NCI-H524 (cell line): ENCODE measurements at places on chromosomes 3 and 15.

GRCh38 chr3:186277268-186277909 lies 84.6 kb downstream of the DGKG start:
- no peak for DNase-seq

DNA sequence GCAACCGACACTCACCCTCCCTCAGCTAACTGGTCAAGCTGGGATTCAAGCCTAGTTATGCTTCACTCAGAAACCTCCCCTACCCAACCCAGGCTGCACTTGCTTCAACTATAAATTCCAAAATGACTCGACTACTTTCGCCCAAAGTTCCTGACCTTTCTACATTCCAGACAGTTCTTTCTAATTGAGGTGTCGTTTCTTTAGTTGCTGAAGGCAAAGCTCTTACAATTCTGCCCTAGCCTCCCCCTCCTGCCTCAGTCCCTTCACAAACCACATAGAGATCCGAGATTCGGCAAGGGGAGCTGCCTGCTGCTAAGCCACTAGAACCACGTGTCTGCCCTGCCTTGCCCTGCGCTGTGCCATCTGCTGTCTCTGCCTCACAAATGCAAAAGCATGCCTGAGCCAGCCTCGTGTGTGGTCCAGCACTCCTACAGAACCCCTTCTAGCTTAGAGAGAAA lies 74.7 kb upstream of the SH3GL3 start:
- peak; percentile 93 for DNase-seq

- DNase-seq = no peak
Observed at GRCh38 chr15:61237400-61237799, 8.3 kb upstream of the RORA start.

DNA sequence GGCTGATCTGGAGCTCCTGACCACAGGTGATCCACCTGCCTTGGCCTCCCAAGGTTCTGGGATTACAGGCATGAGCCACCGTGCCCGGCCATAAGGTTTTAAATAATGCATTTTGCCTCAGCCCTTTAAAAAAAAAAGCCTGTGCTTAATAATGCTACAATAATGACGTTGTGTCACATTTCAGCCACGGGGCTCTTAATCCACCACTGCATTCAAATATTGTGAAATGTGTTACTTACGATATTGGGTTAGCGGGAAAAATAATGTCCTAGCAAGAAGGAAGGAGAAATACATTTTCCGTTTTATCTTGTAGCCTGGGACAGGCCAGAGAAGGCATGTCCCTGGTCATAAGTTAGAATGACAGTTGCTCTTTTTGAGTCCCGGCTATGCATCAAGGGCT lies 17.6 kb downstream of the PAQR5 start:
- DNase-seq = no peak

DNA sequence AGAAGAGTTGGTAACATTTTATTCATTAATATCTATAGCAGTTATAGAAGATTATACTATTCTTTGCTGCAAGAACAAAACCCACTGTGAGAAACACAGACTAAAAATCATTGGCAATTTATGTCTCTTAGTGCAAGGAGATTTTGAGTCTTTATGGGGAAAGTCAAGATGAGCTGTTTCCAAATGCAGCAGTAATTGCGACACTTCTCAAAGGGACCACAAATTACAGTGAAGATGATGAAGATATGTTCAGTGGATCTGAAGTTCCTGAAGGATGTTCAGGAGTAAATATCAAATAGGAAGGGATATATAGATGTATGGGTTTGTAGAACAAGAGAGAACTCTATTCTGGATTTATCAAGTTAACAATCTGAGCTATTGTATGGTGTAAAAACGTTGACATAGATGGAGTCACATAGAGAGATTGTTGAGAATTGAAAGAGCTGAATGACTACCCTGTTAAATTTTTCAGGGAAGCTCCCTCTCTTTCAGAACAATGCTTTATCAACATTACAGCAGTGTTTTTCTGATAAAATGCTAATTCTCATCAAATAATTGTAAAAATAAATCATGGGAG lies 71.8 kb downstream of the DTWD1 start:
- no peak for DNase-seq

GRCh38 chr3:42771271-42771670 lies 1.8 kb downstream of the CCDC13 start:
- DNase-seq = no peak

- no peak for DNase-seq
Observed at GRCh38 chr3:49911611-49912010, 7.9 kb upstream of the MST1R start.

DNA sequence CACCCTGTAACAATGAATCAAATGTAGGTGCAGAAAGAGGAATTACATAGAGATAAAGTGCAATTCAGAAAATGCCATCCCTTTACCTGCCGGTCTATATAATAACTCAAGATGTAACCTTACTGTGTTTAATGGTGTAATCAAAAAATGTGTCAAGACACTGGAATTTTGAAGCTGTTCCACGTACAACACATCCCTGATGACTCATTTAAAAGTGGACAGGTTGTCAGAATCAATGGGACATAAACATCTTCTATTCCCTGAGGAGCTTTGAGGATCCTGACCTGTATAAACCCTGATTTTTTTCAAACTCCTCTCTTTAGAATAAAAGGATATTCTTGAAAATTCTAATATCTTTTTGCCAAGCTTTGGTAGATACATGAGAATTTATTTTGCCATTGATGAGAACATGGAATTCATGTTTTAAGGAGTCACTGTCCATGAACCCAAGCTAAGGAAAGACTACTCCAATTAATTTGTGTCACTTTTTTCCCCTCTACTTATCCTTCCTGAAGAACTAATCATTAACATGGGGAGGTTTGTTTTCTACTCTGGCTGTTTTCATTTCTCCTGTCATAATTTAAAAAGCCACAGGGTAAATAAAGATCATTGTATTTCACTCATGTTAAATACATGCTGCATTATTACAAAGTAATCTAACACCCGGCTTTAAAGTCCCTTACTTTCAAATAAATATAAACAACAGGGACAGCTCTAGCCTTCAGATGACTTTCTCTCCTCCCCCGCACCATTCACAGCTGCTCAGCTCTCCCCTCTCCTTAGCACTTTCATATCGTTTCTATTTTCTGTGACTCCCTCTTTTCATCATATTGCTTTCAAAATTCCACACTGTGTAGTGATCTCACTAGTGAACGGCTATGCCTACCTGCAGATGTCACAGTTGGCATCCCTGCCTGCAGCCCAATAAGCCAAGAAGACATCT lies 138.3 kb downstream of the TAFA4 start:
- DNase-seq = no peak

DNA sequence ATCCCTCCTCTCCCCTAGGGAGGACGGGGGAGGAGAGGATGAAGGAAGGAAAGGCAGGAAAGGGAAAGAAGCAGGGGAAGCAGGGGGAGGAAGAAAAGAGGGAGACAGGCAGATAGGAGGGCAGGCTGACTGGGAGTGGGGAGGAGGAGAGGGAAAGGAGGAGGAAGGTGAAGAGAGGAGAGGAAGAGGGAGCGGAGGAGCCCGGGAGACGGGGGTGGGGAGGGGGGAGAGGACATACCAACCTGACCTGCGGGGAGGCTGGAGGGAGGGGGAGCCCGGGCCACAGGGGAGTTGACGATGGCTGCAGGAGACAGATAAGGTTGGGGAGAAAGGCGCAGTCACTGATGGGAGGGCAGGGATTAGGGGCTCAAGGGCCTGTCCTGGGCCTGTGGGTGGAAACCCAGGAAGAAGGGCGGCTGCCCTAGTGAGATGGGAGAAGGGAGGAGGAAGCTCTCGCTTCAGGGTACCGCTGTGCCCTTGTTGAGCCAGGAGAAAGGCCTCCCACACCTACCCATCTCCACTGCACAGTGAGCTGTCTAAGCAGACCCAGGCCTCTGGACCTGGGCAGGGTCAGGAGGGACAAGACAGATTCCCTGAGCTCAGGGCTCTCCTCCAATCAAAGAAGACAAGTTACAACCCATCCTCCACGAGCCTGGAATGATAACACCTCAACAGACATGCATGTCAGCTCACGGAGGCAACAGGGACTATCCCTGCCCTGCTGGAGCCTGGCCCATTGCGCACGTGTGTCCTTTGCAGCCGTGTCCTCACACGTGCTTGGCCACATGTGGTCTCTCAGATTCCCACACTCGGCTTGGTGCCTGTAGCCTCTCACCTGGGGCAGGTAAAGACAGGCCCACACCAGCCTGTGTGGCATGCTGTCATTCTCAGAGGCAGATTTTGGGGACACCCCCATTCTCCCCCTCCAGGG lies 27.9 kb downstream of the C3orf18 start:
- DNase-seq = no peak

DNA sequence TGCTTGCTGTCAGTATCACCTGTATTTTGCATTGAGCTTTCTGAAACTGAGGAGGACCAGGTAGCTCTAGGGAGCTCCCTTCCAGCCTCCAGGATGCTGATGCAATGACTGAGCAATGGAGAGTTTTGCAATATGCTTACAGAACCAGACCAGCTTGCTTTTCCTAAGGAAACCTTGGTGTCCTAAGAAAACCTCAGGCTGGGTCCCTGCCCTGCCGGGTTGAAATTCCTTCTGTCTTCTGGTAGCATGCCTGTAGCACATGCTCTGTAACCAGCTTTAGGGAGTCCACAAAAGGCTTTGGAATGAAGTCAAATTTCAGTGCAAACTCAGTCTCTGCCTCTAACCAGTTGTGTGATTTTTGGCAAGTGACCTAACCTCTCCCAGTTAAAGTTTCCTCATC lies 65.8 kb upstream of the GSK3B start:
- DNase-seq = no peak

DNA sequence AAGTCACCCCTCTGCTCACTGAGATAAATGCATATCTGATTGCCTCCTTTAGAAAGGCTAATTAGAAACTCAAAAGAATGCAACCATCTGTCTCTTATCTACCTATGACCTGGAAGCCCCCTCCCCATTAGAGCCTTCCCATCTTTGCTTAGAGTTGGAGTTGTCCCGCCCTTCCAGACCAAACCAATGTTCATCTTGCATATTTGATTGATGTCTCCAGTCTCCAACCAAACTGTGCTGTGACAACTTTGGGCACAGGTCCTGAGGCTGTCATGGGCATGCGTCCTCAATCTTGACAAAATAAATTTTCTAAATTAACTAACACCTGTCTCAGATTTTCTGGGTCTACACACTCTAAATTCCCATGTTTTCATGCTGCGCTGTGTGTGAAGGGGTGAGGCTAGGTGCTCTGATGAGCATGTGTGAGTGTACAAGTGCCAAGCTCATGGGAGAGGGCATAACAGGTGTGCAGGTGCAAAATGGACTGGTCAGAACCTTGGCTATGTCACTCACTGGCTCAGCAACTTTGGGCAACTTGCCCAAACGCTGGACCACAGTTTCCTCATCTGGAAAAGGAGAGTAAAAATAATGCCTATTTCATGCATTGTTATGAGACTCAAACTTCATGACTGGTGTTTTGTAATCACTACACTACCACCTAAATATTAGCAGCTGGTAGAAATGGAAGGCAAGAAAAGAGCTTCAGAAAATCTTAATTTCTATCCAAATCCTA lies 7.2 kb downstream of the DAPK2 start:
- DNase-seq = no peak

GRCh38 chr15:65339416-65339815 lies 34.9 kb downstream of the RNU5B-1 start:
- DNase-seq = no peak

GRCh38 chr3:71956716-71957115 lies 171.8 kb upstream of the PROK2 start:
- peak; percentile 70 for DNase-seq

GRCh38 chr15:68983961-68984481 lies 30.5 kb upstream of the NOX5 start:
- no peak for DNase-seq

- DNase-seq = no peak
Observed at GRCh38 chr15:69392352-69392751, 21.8 kb upstream of the KIF23 start.

GRCh38 chr15:57146506-57147201 lies 228.2 kb downstream of the TCF12 start:
- DNase-seq = peak; percentile 4

DNA sequence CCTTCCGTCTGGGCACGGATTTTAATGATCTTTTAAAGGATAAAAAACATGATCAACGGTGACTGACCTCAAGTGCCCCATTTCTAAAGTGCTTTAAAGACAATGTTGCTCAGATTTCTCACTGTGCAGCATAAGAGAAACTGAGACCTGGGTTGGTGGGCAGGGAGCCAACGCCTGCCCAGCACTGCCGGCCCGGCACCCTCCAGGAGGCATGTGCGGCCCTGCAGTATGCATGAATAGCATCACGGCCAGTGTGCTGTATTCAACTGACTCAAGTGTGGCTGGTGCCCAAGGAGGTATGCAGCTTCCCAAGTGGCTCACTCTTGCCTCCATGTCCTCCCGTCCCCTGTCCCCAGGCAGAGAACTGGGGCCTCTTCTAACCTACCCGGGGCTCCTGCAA lies 30.3 kb downstream of the SEC61A1 start:
- no peak for DNase-seq

DNA sequence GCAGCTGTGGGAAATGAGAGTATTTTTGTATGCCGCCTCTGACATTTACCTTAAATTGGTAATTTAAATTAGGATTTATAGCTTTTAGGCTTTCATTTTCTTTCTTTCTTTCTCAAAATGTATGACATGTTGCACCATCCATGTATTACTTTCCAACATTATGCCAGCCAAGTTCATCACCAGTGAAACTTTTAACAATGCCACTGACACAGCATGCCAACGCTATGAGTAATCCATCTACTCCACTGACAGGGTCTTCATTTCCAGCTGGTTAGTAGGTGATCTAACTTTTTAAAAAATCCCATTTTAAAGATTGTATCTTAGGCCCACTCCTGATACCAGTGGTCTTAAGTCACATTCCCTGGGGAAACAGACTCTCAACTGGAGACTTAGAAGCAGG lies 21.8 kb upstream of the CLDN16 start:
- DNase-seq = no peak

DNA sequence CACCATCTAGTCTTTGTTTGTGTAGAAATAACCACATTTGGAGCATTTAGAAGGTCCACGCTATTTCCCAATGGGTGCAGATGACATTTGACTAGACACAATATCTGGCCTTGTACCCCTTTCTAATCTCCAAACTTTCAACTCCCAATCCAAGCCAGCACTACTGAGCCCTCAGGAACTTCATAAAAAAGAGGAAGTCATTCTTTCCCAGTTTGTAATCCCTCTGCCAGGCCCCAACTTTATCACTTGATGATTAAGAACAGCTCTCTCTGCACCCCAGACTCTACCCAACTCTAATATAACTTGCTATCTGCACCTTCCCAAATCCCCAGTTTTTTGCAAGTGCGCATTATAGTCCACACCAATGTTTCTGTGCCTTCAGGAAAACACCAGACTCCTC lies 170.2 kb downstream of the KCNMB2 start:
- DNase-seq = no peak

DNA sequence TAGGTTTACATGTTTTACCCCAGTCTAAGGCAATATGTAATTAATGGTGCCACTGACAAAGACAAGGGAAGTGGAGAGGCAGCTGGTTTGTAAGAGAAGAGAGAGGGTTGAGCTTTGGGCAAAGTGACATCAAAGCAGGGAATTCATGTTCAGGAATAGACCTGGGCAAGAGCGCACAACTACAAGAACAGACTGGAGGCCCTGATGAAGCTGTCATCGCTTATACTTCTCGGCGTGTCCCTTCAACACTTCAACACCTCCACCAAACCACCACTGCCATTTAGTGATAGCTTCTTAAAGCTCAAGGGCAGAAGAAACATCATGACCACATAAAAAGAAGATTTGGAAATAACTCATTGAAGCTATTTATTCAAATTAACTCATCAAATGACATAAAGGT lies 19.6 kb upstream of the KNG1 start:
- DNase-seq = no peak

- DNase-seq = no peak
Observed at GRCh38 chr3:147589016-147589415, 179.9 kb downstream of the ZIC1 start.
